HFFc6 (cell line): ENCODE measurements at places on chromosomes 3 and 15. TPM values are rescaled to one million over a fixed set of nuclear protein-coding genes. Genes with fewer than 3 reads are reported as not detected.

ITGA11 gene
- 1.6 to 2.1 TPM (median 1.7 TPM) in 3 replicates for total RNA-seq

PLA2G4E gene
- total RNA-seq: not detected in 3 replicates

RBM6 gene
- total RNA-seq: 35.2 to 38.8 TPM (median 38.6 TPM) in 3 replicates

EPHA6 gene
- total RNA-seq: not detected in 3 replicates

PTX3 gene
- 19.3 to 44.9 TPM (median 32.3 TPM) in 3 replicates for total RNA-seq

GOLGA8O gene
- total RNA-seq: 0.17 and 0.37 TPM in 2 replicates

ST8SIA2 gene
- total RNA-seq: not detected in 2 replicates

CAMKV gene
- not detected in 3 replicates for total RNA-seq

TGFBR2 gene
- total RNA-seq: 70.7 to 128 TPM (median 89.5 TPM) in 3 replicates

CCR8 gene
- not detected in 3 replicates for total RNA-seq

ADAMTS7 gene
- total RNA-seq: 0.39 to 0.65 TPM (median 0.56 TPM) in 3 replicates

SCN11A gene
- not detected in 2 replicates for total RNA-seq

IGSF11 gene
- not detected in 3 replicates for total RNA-seq

TMC3 gene
- not detected in 2 replicates for total RNA-seq

THBS1 gene
- 7,736 and 8,522 TPM in 2 replicates for total RNA-seq

GUCA1C gene
- not detected in 3 replicates for total RNA-seq

FOXL2NB gene
- total RNA-seq: 0.44 to 5.1 TPM (median 0.51 TPM) in 3 replicates

IMPG2 gene
- 0.05 to 0.11 TPM (median 0.05 TPM) in 3 replicates for total RNA-seq

SERPINI1 gene
- total RNA-seq: 2.8 to 5.2 TPM (median 3.8 TPM) in 3 replicates

LRRC31 gene
- total RNA-seq: not detected in 3 replicates

CPEB1 gene
- 4.2 to 6.7 TPM (median 5.2 TPM) in 3 replicates for total RNA-seq

IQCH gene
- 1.7 to 2.0 TPM (median 1.9 TPM) in 3 replicates for total RNA-seq

PPARG gene
- total RNA-seq: 3.8 to 4.4 TPM (median 4.0 TPM) in 3 replicates

CMTM7 gene
- total RNA-seq: 14.9 to 17.1 TPM (median 15.7 TPM) in 3 replicates

RASGRP1 gene
- 0.36 to 0.91 TPM (median 0.58 TPM) in 3 replicates for total RNA-seq

SPTBN5 gene
- 0.18 and 0.34 TPM in 2 replicates for total RNA-seq

SLMAP gene
- 52.7 to 56.8 TPM (median 54.2 TPM) in 3 replicates for total RNA-seq

PPP1R14D gene
- total RNA-seq: not detected in 3 replicates

CD86 gene
- not detected in 3 replicates for total RNA-seq

GDPGP1 gene
- total RNA-seq: 4.4 to 6.3 TPM (median 4.5 TPM) in 3 replicates

DIS3L gene
- 12.0 to 15.0 TPM (median 12.4 TPM) in 3 replicates for total RNA-seq

SKOR1 gene
- total RNA-seq: 0.07 to 0.08 TPM in 2 of 3 replicates, not detected in the other

CEP97 gene
- total RNA-seq: 10.6 to 16.4 TPM (median 13.4 TPM) in 3 replicates

TOPAZ1 gene
- not detected in 2 replicates for total RNA-seq

KLHL40 gene
- not detected in 3 replicates for total RNA-seq

CLDN18 gene
- not detected in 3 replicates for total RNA-seq

NR2E3 gene
- total RNA-seq: not detected in 2 replicates

CSTA gene
- 0.29 TPM in 2 of 3 replicates, not detected in the other for total RNA-seq

SH3GL3 gene
- total RNA-seq: not detected in 3 replicates

GCSAM gene
- not detected in 3 replicates for total RNA-seq

CPOX gene
- 19.5 to 27.4 TPM (median 21.3 TPM) in 3 replicates for total RNA-seq

ZNF501 gene
- total RNA-seq: 1.3 and 1.8 TPM in 2 replicates

GMPPB gene
- 29.5 to 38.5 TPM (median 36.1 TPM) in 3 replicates for total RNA-seq

LRRN1 gene
- not detected in 3 replicates for total RNA-seq

TNFSF10 gene
- total RNA-seq: not detected in 3 replicates

RETNLB gene
- not detected in 3 replicates for total RNA-seq

CKMT1A gene
- total RNA-seq: not detected in 2 replicates

B3GALNT1 gene
- 0.75 to 3.7 TPM (median 3.5 TPM) in 3 replicates for total RNA-seq
